ENCODE measurements at places on chromosomes 4 and X.

GRCh38 chr4:186137196-186137794, 32.8 kb downstream of the FAM149A start:
- DNase-seq, result no peak

- peak; percentile 46 for DNase-seq
Observed at GRCh38 chr4:21765810-21766407, 182.7 kb downstream of the KCNIP4 start.

- DNase-seq, result no peak
Observed at GRCh38 chr4:147928400-147928799, 196.5 kb downstream of the ARHGAP10 start.

DNA sequence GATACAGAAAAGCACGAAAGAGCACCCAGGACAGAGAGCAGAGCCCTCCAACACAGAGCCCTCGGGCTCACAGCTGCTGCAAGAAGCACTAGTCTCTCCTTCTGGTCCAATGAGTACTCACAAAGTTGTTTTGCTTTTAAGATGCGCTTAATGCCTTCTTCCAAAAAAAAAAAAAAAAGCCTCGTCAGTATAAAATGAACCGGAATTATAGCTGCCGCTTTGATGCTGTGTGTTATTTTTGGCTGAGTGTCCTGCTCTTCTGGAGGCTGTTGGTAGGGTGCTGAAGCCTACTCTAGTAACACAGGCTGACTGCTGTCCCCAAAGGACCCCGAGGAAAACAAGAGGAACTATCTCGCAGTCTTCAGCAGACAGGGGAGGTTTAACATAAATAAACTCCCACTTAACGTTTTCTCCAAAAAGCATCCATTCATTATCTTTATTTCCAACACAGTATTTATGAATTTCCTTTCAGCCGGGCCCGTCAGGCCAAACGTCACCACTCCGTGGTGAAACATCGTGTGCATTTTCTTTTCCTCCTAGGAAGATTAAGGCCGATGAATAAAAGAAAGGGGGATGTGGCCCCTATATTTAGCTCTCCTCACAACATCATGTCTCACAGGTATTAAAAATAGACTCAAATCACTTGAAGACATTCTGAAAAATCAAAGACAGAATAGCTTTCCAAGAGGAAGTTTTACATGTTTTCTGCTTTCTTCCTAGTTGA, 213.7 kb upstream of the PPARGC1A start:
- DNase-seq, result peak; percentile 11

DNA sequence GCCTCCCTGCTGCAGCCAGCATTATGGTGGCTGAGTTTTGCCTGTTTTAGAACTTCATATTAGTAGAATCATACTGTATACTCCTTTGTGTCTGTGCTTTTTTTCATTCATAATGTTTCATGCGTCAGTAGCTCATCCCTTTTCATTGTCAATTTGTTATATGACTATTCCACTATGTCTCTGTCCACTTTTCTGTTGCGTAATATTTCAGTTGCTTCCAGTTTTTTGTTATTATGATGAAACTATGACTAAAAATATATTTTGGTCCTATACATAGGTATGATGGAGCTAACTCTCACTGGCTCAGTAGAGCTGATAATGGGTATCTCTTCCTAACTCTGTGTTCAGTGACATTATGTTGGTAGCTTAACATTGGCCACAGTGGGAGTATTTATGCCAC, 48.3 kb downstream of the DMP1 start:
- no peak for DNase-seq

GRCh38 chr4:1543561-1543960, 137.3 kb upstream of the NKX1-1 start:
- DNase-seq, result no peak

- no peak for DNase-seq
Observed at GRCh38 chrX:105297041-105297440, 76.5 kb upstream of the TEX13A start.

- DNase-seq, result peak; percentile 37
Observed at GRCh38 chrX:140123446-140123845, 158.1 kb upstream of the CXorf66 start.

DNA sequence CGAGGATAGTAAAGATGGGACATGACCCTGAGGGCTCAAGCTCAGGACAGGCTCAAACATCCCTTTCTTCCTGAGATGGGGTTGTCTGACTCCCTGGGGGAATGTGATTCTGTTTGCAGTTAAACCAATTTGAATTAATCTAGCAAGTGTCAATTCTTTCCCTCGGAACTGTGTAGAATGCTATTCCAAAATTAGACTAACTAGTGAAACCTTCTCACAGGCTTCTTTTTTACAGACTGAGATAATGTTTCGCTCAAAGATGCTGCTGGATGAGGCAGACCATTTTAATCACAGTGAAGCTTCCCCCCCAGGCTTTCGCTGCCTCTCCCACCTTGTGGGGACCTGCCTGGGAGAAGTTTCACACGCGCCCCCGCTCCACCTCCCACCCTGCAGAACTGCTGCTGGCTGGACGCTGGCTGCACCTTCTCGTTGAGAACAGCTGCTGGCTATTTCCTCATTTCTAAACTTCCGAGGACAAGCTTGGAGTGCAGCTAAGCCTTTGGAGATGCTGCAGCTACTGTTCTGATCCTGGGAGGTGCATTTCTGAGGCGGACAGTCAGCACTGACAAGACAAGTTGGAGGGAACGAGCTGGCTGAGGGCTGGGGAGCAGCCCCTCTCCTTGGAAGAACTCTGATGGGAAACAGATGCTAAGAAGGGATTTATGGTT, 297.8 kb downstream of the RAPGEF2 start:
- DNase-seq, result no peak

DNA sequence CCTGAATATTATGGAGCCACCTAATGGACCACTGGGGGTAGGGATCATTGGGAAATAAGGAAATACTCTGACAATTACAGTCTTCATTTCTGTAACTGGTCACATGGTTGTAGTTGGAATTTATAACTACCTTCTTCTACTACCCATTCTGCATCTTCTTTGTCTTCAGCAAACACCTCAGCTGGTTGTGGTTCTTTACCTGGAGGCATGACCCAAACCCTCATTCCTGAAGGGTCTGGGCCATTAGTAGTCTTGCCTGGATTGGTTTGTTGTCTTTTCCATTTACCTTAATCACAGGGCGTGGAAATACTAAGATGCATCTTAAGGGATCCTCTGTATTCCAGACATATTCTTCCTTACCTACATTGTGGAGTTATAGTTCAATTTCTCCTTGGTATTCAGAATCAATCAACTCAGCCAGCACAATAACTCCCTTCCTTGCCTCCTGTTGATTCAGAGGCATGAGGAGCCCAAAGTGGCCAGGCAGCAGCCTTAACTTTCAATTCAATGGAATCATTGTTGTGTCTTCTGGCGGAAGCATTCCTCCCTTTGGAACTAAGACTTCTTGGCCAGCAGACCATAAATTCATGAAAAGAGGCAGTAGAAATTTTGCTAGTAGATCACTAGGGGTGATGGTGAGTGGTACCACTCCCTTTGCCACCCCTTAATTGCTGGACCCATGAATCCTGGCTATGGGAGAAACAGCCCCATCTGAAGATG, 75.7 kb upstream of the RAP2C start:
- DNase-seq, result no peak

DNA sequence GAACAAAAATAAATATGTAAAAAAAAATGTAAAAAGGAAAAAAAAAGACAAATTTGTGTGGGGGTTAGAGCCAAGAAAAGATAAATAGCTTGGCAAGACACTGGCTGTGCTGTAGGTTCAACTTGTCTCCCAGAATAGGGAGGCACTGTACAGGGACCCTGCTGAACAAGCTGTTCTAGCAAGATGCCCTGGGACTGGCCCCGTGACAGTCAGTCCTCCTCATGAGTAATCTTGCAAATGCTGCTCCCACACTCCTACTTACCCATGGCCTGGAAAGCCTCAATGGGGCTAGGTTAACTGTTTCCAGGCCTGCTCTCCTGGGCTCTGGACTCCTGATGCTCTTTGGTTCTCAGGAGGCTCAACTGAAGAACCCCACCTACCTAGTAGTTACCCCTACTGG, 106.8 kb downstream of the ATG4A start:
- no peak for DNase-seq

DNA sequence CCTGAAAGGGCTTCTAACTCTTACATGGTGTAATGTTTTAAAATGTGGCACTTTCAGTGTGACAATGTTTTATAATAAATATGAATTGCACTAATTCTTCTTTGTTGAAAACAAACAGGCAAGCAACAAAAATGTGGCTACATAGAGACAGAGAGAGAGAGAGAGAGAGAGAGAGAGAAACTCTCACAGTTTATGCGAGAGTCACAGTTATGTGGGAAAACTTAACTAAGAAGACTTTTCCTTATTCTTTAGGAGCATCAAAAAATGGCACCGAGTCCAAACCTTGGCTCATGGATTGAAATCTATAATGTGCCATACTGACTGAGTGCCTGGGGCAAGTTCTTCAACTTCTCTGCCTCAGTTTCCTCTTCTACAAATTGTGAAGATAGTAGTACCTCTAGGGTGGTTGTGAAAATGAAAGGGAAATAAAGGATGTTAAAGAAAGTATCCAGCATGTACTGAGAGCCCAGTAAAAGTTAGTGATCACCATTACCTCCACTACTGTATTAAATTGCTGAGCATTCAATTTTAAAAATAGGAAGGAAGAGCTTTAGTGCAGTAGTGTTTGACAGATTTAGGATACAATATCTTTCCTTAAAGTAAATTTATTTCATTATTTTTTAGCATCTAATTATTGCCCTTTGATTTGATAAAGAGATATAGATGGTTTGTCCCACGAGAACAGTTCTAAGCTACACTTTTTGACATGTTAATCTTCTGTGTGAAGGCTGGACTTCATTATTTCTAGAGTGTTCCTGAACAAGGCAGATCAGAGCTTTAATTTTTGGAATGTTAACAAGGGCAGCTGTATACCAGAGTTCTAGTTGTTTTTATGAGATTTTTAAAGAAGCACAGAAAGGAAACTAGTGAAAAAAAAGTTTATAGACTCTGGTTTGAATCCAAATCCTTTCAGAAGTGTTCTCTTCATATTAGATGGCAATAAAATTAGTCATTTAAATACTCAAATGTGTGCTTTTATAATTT, 187.5 kb upstream of the ANK2 start:
- no peak for DNase-seq

GRCh38 chr4:169060391-169061091, 50.5 kb upstream of the CBR4 start:
- no peak for DNase-seq

DNA sequence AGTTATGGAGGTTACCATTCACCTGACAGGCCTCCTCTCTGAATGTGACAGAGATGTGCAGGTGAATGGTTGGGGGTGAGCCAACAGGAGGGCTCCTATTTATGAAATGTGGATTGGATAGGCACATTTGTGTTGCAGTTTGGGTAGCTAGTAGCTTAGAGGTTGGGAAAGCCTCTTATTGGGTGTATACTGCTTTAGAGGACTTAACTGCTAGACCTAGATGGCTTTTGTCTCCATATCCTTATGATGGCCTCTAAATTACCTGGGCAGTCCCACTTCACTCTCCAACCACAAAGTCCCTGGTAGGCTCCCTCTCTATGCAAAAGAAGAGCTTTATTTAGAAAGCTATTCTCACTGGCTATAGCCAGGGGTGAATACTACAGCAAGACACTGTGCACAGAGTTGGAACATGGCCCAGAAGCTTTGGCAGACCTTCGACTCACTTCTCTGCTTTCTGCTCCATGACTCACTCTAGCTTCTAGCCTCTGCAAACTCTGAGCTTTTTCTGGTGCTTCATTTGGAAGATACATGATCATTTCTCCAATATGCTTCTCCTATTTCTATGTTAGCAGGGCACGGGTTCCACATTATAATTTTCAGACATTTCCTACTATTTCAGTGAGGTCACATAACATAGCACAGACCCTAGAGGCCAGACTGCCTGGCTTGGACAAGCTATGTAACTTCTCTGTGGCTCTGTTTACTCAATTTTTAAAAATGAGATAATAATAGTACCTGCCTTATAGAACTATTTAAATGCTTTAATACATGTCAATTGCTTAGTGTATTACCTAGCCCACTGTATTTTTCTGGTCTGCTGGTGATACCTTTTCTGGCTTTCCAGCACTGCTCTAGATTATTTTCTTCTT, 6.0 kb upstream of the VGLL1 start:
- DNase-seq, result peak; percentile 79

GRCh38 chr4:86557526-86557925, 36.6 kb upstream of the PTPN13 start:
- no peak for DNase-seq

DNA sequence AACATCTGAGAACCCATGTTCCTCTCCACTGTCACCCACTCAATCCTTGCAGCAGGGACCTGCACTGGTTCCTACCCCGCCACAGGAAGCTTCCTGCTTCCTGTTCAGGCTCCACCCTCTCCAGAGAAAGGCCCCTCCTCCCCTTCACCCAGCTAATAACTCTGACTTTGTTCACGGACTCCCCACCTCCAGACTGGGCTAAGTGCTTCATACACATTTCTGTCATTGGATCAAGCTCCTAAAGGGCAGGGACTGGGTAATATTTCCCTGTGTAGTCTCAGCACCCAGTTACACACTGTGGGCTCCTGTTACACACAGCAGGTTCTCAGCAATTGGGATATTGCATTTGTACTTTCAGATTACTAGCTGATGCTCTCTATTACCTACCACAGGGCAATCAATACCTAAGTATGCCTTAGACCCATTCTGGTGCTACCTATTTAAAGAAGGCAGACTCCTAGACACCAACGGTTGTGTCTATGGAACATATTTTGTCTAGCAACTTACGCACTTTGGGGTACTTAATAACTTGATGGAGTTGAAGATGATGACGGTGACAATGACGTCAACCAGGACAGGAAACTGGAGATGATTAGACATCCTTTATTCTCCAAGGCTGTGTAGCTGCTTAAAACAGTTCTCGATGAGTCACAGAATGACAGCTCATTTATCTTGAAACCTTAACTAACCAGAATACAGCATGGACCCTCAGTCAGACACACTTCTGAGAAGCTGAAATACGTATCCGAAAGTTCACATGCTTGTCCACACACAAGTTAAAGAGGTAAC, 58.1 kb downstream of the MAML3 start:
- peak; percentile 22 for DNase-seq

DNA sequence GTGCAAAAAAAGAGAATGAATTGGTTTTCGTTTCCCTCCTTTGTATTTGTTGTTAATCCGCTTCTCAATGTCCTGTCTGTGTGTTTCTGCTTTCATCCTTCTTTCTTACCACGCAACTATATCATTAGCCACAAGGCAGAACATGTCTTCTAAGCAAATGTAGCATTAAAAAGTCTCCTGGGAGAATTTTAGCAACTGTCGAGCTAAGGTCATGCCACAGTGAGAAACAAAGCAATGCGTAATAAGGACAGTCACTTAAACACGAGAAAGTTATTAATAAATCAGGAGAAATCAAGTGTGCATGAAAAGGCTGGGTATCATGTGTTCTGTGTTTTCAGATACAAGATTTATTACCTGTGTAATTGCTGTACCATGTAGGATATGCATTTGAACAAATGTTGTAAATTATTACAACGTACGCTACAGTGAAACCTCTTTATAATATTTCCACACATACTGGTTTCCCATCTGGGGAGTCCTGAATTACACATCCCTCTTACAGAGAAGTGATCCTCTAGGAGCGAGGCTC, 890.8 kb downstream of the TRIML1 start:
- no peak for DNase-seq

GRCh38 chr4:48047421-48047844, 30.9 kb downstream of the NIPAL1 start:
- no peak for DNase-seq

Data from thyroid gland (tissue), 4 donors.